H4 (cell line): ENCODE measurements at places on chromosomes 1 and 21. TPM values are rescaled to one million over a fixed set of nuclear protein-coding genes. Genes with fewer than 3 reads are reported as not detected.

NES gene
- 0.41 and 0.48 TPM in 2 replicates for total RNA-seq

CFAP410 gene
- 12.6 and 14.7 TPM in 2 replicates for total RNA-seq

FNDC10 gene
- total RNA-seq: 0.85 and 1.2 TPM in 2 replicates

ILDR2 gene
- total RNA-seq: 5.9 and 7.0 TPM in 2 replicates

NBPF10 gene
- total RNA-seq: 0.35 and 0.54 TPM in 2 replicates

RNU1-1 gene
- total RNA-seq: not detected in 2 replicates

DENND2C gene
- 0.39 and 0.62 TPM in 2 replicates for total RNA-seq

ARF1 gene
- 102 and 167 TPM in 2 replicates for total RNA-seq

OR2AK2 gene
- not detected in 2 replicates for total RNA-seq

SLC44A5 gene
- total RNA-seq: 0.62 and 1.6 TPM in 2 replicates

GPR52 gene
- not detected in 2 replicates for total RNA-seq

KIF2C gene
- total RNA-seq: 81.8 and 82.2 TPM in 2 replicates

LDLRAD1 gene
- total RNA-seq: not detected in 2 replicates

NPHS2 gene
- not detected in 2 replicates for total RNA-seq

PEAR1 gene
- not detected in 2 replicates for total RNA-seq

PRDM16 gene
- 0.14 and 0.97 TPM in 2 replicates for total RNA-seq

NBPF6 gene
- total RNA-seq: not detected in 2 replicates

FNDC7 gene
- not detected in 2 replicates for total RNA-seq

WNT9A gene
- 0.37 and 0.47 TPM in 2 replicates for total RNA-seq

GBP6 gene
- total RNA-seq: 0.10 TPM in 1 of 2 replicates, not detected in the other

IARS2 gene
- 84.1 and 95.4 TPM in 2 replicates for total RNA-seq

FMO4 gene
- total RNA-seq: 4.5 and 5.8 TPM in 2 replicates

ATP6V0B gene
- 193 and 213 TPM in 2 replicates for total RNA-seq

CRYZ gene
- total RNA-seq: 49.8 and 77.3 TPM in 2 replicates
